ENCODE measurements at places on chromosomes 3 and 15.

GRCh38 chr3:806006-806405 is 286.8 kb upstream of the CNTN6 start:
- no peak for DNase-seq

DNA sequence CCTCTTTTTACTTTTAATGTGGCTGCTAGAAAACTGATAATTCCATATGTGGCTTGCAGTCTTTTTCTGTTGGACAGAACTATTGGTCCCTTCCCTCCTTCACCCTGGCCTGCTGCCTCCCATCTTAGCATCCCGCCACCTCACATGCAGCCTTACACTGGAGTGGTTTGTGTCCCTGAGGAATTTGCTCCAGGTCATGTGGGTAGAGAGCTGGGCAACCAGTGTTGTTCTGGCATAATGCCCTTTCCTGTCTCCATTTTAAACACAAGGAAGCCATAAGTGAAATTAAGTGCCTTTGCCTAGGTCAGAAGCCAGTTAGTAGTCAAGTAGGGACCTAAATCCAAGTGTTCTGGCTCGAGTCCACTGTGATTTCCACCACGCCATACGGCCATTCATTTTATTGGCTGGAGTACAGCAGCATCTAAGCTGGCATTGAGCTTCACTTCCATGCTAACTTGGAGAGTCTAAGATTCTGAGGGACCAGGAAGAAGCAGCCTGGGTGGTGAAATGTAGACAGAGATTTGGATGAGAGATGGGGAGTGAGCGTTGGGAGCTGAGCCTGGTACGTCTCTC is 46.0 kb upstream of the PLXNA1 start:
- DNase-seq = no peak

GRCh38 chr3:155604126-155604525 is 140.7 kb downstream of the PLCH1 start:
- no peak for DNase-seq

- DNase-seq = no peak
Observed at GRCh38 chr3:29285471-29286071, 4.7 kb downstream of the RBMS3 start.

DNA sequence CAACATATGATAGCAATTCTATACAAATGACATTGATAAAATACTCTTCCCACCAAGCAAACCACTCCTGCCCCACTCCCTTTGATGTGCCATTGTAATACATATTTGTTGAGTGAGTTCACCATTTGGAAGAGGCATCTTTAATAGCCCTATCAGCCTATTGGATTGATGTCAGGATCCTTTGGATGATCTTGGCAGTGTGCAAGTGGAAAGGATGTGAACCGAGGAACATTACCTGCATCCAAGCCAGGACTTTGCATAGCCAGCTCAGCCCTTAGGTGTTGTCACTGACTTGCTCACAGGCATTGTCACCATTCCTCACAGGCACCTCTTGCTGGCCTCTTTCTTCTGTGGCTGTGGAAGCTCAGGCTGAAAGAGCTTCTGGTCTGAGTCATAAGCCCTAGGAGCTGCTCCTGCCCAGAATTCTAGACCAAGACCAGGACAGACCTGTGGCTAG is 16.5 kb upstream of the TIMP4 start:
- DNase-seq = no peak

All from activated T-cell treated with anti-CD3 and anti-CD28 coated beads for 4 hours (primary cell).